NCI-H774 (cell line): ENCODE measurements at places on chromosomes 5 and 9.

GRCh38 chr5:161549106-161549505 lies 2.6 kb upstream of the GABRB2 start:
- no peak for DNase-seq

DNA sequence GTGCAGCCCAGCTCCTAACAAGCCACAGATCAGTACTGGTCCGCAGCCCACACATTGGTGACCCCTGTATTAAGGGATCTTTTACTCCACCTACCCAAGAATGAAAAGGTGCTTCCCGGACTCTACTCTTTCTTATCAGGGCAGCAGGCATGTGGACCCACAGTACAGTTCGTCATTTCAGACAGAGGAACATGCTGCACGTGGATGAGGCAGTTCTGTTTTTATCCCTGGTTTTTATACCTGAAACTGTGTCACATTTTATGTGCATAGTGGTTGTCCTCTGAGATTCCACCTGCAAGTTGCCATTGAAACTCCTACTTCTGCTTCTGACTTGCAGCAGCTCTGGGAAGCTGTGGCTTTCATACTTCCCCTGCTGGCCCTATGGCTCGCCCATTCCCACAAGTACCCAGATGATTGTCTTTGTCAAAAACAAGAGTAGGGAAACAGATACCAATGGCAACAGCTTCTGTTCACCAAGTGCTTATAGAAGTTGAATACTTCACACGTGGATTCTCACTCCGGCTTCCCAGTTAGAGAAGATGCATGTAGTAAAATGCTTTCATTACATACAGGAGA lies 208.0 kb downstream of the TRIO start:
- DNase-seq: no peak

DNA sequence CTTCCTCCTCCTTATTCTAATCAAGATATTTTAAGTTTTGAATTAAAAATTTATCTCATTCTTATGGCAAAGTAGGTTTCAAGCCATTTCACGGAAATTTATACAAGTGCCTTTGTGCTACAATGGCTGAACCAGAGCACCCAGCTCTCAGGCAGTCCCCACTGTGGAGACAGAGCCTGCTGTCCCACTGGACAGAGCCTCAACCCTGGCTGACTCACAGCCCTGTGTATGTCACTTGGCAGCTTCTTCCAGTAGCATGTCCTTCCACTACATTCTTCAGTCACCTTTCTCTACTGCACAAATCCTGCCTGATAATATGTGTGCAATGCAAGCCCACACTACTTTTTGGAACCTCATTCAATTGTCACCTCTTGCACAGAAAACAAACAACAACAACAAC lies 253.1 kb downstream of the PDE4D start:
- no peak for DNase-seq

DNA sequence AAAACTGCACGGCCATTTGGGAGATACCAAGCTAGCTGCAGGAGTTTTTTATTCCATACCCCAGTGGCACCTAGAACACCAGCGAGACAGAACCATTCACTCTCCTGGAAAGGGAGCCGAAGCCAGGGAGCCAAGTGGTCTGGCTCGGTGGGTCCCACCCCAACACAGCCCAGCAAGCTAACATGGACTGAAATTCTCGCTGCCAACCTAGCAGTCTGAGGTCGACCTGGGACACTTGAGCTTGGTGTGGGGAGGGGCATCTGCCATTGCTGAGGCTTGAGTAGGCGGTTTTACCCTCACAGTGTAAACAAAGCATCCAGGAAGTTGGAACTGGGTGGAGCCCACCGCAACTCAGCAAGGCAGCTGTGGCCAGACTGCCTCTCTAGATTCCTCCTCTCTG lies 108.9 kb upstream of the CHD1 start:
- DNase-seq: no peak

DNA sequence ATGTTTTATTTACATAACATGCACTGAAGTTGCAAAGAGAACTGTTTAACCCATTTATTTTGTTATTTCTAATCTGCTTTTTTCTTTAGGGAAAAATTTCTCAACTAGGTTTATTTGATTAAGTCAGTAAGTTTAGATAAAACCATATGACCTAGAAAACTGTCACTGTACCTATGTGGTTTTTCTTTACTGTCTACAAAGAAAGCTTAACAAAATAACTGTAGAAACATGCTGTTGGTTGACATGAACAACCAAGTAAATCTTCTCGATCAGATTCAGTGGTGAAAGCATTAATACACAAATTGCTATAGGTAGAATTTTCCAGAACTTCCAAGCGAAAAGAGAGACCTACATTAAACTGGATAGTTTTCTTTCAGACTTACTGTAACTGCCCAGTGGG lies 137.4 kb downstream of the PCSK5 start:
- DNase-seq: no peak

DNA sequence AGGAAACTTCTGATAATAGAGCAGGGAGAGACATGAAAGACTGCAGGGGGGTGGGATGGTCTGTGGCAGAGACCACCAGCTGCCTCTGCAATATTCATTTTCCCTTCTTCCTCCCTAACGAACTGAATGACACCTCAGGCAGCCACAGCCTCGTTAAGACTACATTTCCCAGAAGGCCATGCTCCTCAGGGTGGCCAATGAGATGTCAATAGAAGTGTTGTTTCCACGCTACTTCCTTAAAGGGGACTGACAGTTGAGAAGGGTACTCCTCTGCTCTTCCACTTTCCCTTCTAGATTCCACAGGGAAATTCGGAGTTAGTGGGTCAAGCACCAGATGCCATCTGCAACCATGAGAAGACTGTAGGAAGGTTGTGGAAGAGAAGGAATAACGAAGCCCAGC lies 52.0 kb upstream of the DAPK1 start:
- DNase-seq: no peak
